ENCODE measurements at places on chromosomes 5 and 9.

GRCh38 chr5:66981266-66982055, 215.1 kb downstream of the CD180 start:
- DNase-seq: no peak

DNA sequence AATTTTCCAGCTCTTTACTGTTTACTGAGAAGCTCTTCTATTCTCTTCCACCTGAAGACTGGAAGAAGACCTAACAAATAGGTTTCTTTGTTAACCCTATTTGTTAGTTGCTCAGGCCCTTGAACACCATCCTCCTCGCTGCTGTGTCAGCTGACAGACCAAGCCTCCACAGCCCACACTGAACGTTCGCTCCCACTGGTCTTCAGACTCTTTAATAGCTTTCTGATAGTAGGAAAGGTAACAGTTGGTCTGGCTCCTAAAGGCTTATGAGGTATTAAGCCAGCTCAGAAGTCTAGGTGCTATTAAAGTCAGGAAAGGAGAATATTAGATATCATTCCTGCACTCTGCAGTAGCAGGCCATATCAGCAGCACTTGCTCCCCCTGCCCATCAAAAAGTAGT, 23.3 kb upstream of the F2R start:
- no peak for DNase-seq

DNA sequence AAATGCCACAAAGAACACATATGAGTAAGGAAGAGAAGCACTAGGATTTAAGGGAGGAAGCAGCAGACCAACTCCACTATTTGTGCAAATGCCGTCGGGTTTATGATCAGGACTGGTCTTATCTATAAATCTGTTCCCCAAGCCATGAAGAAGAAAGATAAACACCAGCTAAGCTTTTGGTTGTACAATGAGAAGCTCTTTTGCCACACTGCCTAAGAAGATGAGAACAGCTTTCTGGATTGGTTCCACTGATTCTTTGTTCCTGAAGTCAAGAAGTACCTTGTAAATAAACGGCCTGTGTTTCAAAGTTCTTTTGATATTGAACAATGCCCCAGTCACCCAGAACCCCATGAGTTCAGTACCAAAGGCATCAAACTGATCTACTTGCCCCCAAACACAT, 93.9 kb downstream of the RFX3 start:
- DNase-seq: no peak

DNA sequence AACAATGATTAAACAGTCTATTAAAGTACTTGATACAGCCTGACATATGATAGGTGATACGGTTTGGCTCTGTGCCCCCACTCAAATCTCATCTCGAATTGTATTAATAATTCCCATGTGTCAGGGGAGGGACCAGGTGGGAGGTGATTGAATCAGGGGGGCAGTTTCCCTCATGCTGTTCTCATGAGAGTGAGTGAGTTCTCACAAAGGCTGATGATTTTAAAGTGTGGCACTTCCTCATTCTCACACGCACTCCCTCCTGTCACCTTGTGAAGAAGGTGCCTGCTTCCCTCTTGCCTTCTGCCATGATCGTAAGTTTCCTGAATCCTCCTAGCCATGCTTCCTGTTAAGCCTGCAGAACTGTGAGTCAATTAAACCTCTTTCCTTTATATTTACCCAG, 40.1 kb upstream of the TARS1 start:
- DNase-seq: no peak

DNA sequence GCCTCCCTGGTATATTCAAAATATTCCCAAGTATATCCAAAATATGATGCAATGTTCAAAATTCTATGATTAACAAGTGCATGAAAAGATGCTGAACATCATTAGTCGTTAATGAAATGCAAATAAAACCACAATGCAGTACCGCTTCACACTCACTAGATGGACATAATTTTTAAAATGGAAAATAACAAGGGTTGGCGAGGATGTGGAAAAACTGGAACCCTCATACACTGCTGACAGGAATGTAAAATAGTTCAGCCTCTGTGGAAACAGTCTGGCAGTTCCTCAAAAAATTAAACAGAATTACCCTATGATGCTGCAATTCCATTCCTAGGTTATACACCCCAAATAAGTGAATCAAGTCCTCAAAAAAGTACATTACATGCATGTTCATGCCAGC, 36.1 kb upstream of the MYOT start:
- DNase-seq: no peak

- no peak for DNase-seq
Measured at GRCh38 chr9:16461137-16461840, 409.2 kb downstream of the BNC2 start.

DNA sequence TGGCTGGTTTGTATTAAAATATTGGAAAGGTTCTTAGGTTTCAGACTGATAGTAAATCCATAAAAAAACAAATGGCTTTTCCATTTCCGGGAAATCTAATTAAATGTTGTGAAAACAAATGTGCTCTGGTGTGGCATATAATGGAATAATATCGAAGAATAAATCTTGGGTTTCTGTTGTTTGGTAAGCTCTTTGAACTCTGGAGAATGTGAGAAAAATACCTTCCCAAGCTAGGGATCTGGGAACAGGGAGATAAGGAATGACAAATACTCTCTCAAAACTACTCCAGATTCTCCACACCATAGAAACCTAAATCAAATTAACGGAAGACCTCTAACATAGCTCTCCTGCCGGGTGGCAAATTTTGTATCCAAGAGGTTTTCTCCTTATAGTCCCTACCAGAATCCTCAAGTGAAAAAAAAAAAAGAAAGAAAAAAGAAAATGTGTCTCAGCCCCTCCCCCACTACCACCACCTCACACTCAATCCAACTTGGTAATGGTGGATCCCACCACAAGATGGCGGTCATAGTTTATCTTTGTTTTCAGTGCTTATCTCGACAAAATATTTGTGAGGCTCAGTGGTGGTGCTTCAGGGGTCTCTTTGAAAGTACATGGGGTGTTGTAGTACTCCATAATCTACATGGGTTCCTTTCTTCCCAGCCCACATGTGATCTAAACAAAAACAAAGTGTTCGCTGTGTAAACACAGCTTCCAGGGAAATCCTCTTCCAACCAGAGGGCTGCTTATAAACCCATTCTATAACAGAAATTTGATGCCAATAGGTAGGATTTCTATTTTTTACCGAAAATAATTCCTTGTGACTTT, 54.5 kb upstream of the FST start:
- no peak for DNase-seq

DNA sequence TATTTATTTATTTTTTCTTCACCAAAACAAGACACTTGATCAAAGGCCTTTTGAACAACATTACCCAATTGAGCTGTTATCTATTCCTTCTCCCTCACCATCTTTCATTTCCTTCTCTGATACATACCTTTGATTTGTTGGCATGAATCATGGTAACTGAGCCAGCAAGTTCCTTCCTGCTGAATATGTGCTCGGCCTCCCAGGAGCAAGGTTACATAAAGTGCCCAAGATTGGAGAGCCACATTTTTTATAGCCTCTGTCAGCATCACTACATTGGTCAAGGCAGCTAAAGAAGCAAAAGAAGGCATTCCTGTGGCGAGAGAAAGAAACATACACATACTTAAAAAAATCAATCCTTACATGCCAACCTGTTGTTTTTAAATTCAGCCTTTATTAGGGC, 369.6 kb downstream of the CYLC2 start:
- DNase-seq: peak; percentile 75

Measured in non-pigmented ciliary epithelial cell (primary cell).